Breast epithelium (tissue), 4 donors: ENCODE measurements at places on chromosomes 3 and 15.

DNA sequence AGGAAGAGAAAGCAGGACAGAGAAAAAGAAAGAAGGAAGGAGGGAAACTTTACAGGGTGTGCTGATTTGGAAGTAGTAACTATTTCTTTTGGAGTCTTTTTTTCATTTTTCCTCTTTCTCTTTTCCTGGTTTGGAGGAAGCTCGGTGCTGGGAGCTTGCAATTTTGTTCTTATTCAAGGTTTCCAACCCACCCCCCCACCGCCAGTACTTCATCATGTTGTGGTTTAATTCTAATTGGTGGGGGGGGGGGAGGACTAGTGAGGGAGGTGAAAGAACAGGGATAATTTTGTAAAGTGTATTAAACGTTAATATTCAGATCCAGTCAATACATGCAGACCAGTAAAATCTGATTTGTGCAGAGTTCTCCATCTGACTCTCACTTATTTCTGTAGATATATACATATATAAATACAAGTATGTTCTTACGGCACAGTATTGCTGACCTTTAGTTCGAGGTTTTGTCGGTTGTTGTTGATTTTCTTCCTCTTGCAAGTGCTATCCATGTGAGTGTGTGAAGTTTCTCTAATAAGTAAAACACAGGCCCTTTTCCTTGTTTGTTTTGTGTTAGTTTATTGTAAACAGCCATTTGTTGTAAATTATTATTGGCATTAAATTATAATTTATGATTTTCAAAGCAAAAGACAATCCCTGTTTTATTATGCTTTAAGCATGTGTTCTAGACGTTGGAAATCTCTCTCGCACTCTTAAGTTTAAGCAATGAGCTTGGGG is 9.3 kb downstream of the NR2F2 start:
- DNase-seq, result no peak

GRCh38 chr15:67394873-67395639 is 125.9 kb upstream of the C15orf61 start:
- no peak for DNase-seq

DNA sequence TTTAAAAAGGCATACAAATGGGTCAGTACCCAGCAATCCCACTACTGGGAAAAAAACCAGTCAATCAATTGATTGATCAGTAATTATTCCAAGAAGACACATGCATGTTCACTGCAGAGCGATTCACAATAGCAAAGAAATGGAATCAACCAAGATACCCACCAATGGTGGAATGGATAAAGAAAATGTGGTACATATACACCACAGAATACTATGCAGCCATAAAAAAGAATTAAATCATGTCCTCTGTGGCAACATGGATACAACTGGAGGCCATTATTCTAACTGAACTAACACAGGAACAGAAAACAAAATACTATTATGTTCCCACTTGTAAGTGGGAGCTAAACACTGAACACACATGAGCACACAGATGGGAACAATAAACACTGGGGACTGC is 103.1 kb downstream of the DLG1 start:
- no peak for DNase-seq

DNA sequence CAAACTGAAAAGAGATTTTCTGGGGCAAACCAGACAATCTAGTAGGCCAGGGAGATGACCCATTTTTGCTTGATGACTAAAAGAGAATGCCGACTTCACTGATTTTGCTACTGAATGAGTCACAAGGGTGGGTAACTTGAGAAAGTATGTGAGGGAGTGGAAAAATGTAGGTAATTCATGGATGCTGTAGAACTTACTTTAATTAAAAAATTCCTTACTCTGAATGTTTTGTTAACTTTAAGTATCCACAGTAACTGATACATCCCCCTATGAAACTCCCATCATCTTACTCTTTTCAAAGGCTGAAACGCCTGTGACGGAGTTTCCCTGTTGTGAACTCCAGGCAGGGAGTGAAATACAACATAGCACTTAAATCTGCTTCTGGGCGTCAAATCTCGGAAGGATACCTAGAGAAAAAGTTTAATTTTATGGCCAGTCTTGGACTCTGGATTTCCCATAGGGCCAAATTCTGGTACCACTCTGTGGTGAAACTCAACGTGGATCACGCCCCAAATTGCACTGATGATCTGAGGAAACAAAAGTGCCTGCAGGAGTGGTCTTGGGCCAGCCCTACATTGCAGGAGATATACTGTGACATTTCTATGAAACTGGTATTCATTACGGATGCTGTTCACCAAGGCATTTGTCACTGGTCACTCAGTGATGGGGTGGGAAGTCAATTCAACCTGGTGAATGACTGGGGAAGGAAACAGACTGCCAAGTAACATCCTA is 24.0 kb downstream of the GOLIM4 start:
- DNase-seq, result no peak

GRCh38 chr3:29761517-29761916 is 480.6 kb downstream of the RBMS3 start:
- no peak for DNase-seq

DNA sequence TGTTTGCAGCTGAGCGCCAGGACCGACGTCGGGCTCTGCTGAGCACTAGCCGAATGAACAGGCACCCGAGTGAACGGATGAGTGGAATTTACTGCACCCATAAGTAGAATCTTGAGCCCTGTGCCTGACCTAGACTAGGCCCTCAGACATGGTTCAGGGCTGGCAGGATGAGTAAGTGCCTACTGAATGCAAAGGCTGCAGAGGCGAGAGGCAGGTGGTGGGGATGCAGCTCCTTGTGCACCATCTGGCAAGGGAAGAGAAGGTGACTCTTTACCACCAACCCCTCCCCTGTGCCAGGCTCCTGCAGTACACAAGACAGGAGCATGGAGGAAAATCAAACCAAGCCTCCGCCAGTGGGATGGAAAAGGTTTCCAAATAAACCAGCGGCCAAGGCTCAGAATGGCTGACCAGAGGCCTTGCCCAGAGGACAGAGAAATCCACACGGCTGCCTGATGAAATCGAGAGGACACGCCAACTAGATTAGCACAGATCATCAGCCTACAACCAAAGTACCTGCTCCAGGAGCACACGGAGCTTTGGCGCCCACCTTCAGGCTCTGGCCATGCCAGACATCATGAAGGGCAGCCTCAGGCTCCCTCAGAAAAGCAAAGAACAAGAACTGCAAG is 141.7 kb upstream of the IQSEC1 start:
- no peak for DNase-seq

DNA sequence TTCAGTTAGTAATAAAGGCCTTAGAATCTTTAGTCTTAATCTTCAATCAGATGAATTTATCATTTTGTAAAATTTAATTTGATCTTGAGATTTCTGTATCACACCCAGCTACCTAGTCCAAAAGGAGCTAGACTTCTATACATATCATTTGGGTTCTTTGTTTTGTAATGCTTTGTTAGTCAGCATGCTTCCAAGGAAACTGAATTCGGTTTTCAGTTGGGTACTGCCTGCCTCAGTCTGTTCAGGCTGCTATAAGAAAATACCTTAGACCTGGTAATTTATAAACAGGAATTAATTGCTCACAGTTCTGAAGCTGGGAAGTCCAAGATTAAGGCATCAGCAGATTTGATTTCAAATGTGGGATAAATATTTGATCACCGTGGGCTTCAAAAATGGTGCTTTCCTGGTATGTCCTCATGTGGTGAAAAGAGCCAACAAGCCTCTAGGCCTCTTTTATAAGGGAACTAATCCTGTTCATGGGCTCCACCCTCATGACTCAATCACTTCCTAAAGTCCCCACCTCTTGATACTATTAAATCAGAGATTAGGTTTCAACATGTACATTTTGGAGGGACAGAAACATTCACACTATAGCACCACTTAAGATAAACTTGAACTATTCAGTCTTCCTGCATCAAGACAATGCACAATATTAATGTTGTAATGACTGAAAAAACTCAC is 800.7 kb downstream of the NAALADL2 start:
- DNase-seq, result no peak

DNA sequence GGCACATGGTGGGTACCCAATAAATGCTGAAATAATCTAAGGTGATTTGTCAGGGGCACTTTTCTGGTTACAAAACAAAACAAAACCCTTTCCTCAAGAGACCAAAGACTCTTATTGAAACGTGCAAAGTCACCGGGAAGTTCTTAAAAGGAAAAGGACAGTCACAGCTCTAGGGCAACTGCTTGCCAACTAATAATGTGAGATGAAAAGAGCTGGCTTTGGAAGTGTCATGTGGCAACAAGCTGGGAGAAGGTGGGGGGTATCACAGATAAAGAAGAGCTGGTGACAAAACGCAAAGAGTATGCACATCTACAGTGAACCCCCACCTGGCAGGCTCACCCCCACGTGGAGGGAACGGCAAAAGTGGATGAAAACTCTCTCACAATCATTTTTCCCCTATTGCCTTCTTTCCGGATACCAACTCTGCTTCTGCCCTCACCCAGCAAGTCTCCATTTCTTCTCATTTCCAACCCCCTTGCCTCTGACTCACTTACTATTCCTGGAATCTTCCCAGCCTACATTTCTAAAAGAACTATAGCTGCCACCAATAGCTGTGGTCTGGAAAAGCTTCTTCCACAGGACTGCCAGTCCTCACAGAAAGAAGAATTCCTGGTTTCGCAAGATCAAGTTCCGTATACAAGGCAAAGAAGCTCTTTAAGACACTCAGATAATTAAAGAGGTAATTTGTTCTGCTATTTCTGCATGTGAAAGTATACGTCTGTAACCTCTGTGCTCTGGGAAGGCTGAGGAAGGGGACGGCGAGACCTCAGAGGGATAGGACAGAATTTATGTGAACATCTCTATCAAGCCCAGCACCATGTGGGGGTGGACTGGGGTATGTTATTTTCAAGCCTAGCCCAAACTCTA is 21.8 kb upstream of the ANPEP start:
- DNase-seq, result no peak

DNA sequence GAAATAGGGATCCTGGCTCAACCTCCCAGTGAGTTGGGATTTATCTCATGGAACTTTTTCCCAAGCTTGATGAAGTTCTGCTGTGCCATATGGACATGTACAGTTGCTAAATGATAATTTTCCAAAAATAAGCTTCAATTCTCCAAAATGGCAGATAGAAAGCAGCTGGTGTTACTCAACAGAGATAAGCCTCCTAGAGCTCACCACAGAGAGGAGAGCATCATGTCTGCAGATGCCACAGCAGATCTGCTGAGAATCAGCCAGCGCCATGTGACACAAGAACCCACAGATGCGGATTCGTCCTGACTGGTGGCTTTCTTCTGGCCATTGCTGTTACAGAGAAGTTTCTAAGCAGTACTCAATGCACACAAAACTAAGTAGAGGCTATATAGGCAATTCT is 50.6 kb downstream of the AGTR1 start:
- DNase-seq, result no peak

GRCh38 chr3:38454178-38454883 is 641 bp downstream of the ACVR2B start:
- no peak for DNase-seq

GRCh38 chr15:75229191-75230015 is 27.7 kb downstream of the C15orf39 start:
- DNase-seq, result no peak

DNA sequence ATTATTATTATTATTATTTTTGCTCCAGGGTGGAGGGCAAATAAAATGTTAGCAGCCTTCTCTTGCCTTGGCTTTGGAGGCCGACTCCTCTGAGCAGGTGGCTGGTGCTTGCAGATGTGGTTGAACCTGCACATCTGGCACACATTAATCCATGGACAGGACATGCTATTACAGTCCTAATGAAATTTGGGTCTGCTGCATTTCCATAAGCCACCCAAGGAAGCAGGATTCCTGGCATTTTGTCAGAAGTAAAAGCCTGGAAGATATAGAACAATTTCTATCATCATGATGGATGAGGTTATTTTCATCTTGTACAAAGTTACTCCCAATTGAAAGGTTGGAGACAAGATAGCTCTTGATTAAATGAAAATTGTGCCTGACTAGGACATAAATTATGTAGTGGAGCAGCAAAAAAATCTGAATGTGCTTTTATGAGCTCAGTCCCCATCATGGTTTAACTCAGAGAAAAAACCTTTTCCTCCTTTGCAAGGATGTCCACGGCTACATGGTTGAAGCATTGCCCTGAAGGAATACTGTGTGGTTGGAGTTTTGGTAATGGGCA is 130.9 kb upstream of the RGMA start:
- DNase-seq, result no peak

- DNase-seq, result no peak
These were observed 136.2 kb upstream of the PFN2 start for GRCh38 chr3:150106740-150107428.

DNA sequence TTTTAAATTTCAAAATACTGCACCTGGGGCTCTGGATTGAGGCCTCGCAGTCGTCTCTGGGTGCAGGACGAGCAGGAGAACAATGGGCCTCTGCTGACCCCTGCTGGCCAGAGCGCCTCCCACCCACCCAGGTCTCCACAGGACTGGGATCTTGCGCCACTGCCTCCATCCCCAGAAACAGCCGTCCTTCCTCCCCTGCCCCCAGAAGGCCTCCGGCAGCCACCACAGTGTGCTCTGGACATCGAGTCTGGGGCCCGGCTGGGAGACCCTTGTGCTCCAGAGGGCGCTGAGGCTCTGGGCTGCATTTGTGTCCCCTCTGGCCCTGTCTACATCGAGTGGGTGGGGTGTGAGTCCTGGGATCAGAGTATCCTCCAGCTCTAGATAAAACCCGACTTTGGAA is 6.7 kb upstream of the ACSBG1 start:
- peak; percentile 86 for DNase-seq

DNA sequence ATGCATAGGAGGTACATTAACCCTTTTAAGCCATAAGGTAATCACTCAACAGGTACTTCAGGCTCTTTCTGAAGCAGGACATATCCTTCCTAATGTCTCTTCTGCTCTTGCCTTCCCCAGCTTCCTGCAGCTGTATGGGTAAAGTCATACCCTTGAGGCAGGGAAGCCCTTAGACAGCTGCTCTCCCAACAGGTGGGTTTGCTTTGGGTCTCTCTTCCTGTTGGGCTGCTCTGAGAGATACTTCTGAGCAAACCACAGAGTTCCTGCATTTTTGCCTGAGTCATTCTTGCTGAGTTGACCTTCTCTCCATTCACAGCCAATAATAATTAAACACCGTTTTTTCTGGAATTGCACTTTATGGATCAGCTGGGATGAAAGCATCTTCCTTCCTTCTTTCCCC is 2.0 kb upstream of the TRAT1 start:
- no peak for DNase-seq

GRCh38 chr15:43211224-43211735 is 9.5 kb downstream of the EPB42 start:
- DNase-seq, result no peak

GRCh38 chr3:53850895-53851294 is 4.5 kb downstream of the IL17RB start:
- DNase-seq, result no peak

DNA sequence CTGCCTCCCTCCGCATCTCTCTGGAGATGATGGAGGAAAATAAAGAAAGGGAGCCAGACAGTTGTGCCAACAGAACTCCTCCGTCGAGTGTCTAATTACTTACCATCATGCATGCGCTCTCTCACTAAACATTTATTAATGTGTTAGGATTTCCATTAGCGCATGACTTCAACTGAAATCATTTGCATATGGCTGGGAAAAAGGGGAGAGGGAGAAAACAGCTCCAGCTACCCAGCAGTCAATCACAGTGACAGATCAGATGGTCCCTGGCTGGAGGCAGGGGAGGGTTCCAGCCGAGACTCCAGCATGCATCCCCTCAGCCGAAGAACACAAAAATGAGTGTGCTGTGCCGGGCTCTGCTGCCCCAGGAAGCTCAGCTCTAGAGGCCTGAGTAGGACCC is 6.8 kb upstream of the RHO start:
- DNase-seq, result no peak
